ENCODE measurements at places on chromosomes 4 and X. TPM values are rescaled to one million over a fixed set of nuclear protein-coding genes. Genes with fewer than 3 reads are reported as not detected.

Gene GATA1
- 0.16 TPM for total RNA-seq

Gene KLHL8
- total RNA-seq = 12.0 TPM

Gene ADH7
- total RNA-seq = not detected

Gene ZFP92
- 0.65 TPM for total RNA-seq

Gene VCX3B
- not detected for total RNA-seq

Gene RHOXF1
- total RNA-seq = not detected

Gene NCBP2L
- total RNA-seq = not detected

Gene BRS3
- not detected for total RNA-seq

Gene ZNF157
- total RNA-seq = not detected

Gene TAF7L
- not detected for total RNA-seq

Data from Right ventricle myocardium inferior (tissue), 1 donor.